ENCODE measurements at places on chromosomes 1 and 21.
A peak's percentile ranks its signal among the peaks of the same experiment; 100 is the strongest.

DNA sequence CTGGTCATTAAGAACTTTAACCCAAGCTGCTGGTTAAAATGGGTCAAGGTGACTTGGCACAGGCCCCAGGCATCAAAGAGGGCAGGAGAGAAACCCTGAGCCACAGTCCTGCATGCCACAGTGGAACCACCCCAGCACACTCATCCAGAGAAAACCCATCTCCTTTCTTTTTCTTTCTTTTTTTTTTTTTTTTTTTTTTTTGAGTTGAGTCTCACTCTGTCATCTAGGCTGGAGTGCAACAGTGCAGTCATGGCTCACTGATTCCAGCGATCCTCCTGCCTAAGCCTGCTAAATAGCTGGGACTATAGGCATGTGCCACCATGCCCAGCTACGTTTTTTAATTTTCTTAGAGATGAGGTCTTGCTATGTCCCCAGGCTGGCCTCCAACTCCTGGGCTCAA is 109.2 kb upstream of the RAB4A start:
- no peak for DNase-seq

- DNase-seq, result peak; percentile 85
These were observed 1.2 kb downstream of the NIPAL3 start for GRCh38 chr1:24416666-24417391.

- DNase-seq, result no peak
These were observed 75.1 kb upstream of the PGBD5 start for GRCh38 chr1:230501242-230501641.

GRCh38 chr1:32204943-32205361 is 519 bp upstream of the IQCC start:
- DNase-seq, result no peak

DNA sequence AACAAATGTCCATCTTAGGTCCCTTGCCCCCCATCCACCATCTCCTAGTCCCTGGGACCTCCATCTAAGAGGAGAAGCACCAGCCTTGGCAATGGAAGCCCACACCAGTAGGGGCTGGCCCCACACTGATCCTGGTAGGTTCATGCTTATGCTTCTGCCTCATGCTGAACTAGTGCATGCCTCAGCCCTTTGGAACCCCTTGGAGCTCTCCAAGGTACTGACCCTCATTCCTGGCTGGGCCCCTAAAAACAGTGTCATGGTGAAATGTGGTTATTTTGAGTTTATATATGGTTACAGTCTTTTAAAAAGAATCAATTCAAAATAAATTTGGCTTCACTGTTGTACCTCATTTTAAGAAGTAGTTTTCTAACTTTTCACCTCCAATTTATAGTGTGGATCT is 108.3 kb downstream of the HIVEP3 start:
- peak; percentile 71 for DNase-seq

- DNase-seq, result no peak
These were observed 463.9 kb upstream of the CXADR start for GRCh38 chr21:17048974-17049373.

DNA sequence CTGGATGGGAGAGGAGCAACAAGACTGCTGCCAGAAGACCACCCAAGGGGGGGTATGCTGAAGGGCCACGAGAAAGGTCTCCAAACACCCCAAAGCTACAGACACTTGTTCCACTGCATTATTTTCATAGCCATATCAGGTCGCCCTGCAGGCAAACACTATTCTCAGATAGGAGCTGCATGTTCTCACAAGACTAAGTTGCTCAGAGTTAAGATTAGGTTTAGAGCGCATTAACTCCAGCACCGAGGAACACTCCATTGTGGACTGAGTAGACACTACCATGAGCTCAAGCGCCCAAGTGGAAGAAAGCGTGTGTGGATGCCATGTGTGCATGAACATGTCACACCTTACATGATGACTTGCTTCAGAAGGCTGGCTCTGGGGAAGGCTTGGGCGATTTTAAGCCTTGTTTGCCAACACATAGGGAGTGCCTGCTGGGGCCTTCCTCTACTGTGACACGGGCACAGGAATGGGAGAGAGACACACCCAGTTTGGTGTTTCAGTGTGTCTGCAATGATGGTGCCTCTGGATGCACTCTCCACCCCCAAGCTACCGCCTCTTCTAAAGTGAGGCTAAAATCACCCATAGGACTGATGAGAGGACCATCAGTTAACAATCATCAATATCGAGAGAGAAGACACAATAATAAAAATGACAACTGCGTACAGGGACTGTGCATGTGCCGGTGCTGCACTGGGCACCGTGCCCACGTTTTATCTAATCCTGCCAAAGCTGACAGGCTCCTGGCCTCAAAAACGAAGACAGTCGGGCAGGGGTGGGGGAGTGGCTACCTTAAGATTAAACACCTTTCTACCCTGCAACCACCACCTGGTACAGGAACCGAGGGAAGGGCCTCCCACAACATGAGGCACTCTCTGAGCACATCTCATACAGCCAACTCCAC is 34.9 kb downstream of the SSBP3 start:
- no peak for DNase-seq

DNA sequence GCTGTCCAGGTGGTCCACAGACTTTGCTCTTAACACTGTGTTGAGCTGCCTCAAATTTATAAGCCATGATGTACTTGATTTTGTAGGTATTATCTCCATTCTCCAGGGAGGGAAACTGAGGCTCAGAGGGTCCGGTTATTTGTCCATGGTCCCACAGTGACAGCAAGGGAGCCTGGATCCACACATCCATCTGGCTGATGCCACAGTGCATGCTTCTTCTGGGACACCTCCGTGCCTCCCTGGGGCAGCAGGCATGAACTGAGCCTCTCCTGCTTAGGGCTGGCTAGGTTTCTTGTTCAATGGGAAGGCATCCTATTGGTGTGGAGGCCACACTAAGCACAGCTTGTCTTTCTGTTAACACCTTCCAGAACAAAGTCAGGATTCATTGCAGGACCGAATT is 317.3 kb downstream of the AJAP1 start:
- no peak for DNase-seq

GRCh38 chr1:77271852-77272580 is 9.8 kb upstream of the AK5 start:
- no peak for DNase-seq

DNA sequence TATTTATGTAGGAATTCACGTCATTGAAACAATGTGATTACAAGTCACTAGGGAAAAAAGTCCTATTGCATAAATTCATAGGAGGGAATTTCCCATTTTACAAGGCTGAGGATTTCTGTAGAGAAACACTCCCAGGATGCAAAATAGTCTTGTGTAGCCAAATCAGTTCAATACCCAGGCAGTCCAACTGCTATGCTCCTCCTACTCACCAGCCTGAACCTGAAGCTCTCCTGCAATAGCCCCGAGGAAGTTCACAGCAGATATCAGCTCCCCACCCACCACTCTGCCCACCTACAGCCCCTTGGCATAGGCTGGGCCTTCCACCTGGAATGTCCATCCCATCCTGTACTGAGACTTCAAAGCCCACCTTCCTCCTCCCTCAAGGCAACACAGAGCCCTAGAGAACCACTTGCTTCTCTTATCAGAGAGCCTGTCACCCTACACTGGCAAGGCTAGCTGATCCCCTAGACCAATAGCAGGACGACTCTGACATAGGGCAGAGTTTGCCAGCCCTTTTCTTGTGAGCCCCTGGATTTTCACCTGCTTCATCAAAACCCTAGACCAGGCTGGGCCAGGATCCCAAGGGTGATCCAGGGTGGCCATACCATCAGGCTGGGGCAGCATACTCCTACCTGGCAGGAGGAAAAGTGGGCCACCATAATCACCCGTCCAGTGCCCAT is 1.5 kb downstream of the LSS start:
- DNase-seq, result no peak

DNA sequence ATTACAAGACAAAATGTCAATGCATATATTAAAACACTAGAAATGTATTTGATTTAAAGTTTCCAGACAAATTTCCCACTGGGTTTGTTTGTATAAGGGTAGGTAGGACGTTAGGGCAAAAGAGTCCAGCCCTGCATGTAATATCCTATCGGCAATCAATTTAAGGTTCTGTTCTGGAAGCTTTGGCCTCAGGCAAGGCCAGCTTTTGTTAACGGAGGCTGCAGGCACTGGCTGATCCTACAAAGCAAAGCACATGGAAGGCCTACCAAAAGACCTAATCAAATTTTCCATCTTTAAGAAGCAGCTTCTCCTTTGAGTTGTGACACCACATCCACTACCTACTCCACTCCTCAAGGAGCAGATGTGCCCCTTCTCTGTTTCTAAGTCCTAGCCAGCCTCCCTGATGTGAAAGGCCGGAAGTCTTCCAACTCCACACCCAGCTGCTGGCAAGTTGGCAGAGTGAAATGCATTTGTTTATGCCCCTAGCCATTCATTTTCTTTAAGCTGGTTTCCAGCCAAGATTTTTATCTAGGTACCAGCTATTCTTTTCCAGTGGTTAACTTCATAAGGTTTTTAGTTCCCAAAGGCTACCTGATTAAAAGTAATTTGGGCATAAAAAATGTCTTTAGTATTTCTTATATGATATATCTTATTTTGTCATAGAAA is 452.6 kb downstream of the PTBP2 start:
- no peak for DNase-seq
